ENCODE measurements at places on chromosomes 12 and 14.

- DNase-seq, result no peak
Observed at GRCh38 chr12:39393890-39394289, 49.0 kb downstream of the KIF21A start.

- DNase-seq, result no peak
Observed at GRCh38 chr12:113271853-113272561, 50.7 kb downstream of the TPCN1 start.

GRCh38 chr14:55051165-55051422 lies 353 bp upstream of the MAPK1IP1L start:
- no peak for DNase-seq

GRCh38 chr14:85528897-85529631 lies 880 bp upstream of the FLRT2 start:
- DNase-seq, result no peak

- DNase-seq, result no peak
Observed at GRCh38 chr12:83896416-83896815, 1016.2 kb downstream of the SLC6A15 start.

- DNase-seq, result no peak
Observed at GRCh38 chr12:89873745-89874144, 165.1 kb upstream of the ATP2B1 start.

DNA sequence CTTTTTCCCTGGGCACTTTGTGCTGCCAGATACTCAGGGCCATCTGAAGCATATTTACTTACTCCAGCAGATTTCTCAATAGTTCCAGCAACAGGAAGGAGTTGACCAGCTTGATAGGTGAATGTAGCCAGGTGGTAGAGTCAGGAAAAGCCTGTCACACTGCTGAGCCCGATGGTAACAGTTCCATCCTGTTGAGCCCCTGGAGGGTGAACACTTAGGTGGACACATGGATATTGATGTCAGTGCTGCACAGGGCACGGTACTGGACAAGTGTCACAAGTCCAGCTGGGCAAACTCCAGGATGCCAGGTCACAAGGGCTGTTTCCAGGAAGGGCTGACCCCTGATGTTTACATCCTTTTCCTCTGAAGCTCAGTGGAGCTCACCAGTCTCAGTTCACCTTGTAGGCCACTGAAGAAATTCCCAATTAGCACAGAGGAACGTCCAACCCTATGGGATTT lies 2.3 kb upstream of the SMOC1 start:
- no peak for DNase-seq

DNA sequence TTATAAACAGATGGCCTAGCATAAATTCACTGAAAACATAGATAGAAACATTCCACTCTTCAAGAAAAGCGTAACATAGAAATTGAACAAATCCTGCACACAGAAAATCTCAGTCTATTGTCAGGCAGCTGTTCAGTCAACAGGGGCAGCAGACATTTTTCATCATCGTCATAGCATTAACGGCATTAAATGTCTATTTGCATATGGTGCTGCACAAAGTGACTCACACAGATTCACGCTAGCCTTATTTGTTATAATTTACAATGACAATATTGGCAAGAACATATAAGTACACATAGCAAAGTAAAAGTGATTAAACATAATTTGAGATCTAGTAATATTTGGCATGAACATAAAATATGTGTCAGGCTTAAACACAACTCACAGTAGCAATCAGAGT lies 95.7 kb downstream of the CEP128 start:
- no peak for DNase-seq

DNA sequence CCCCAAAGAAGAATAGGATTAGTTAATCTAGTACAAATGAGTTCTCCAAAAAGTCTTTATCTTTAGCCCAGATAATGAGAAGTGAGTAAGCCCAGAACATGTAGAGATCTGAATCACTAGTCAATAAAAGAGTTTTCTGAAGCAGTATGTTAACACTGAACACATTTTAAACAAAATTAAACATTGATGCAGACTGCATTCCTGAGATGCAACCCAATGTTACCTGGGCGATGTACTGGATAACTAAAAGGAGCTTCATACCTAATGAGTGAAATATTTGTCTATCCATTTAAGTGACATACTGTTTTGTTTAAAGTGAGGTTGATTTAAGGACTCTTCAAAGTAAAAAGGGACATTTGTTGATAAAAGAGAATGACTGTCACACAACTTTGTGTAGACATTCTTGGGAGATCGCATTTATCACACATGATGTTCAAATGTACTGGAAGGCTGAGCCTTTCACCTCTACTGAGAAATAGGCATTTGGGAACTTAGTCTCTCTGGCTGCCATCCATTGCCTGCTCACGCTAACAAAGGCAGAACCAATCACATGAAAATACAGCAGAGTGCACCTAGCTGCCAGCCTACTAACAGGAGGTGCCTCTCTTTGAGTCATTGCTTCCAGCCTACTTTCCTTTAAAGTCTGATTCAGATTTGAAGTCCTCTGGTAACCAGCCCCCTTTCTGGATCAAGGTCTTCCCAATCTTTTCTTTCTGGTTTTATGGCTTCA lies 287.7 kb downstream of the BTG1 start:
- DNase-seq, result no peak

GRCh38 chr14:101849125-101849524 lies 87.6 kb downstream of the PPP2R5C start:
- DNase-seq, result no peak

DNA sequence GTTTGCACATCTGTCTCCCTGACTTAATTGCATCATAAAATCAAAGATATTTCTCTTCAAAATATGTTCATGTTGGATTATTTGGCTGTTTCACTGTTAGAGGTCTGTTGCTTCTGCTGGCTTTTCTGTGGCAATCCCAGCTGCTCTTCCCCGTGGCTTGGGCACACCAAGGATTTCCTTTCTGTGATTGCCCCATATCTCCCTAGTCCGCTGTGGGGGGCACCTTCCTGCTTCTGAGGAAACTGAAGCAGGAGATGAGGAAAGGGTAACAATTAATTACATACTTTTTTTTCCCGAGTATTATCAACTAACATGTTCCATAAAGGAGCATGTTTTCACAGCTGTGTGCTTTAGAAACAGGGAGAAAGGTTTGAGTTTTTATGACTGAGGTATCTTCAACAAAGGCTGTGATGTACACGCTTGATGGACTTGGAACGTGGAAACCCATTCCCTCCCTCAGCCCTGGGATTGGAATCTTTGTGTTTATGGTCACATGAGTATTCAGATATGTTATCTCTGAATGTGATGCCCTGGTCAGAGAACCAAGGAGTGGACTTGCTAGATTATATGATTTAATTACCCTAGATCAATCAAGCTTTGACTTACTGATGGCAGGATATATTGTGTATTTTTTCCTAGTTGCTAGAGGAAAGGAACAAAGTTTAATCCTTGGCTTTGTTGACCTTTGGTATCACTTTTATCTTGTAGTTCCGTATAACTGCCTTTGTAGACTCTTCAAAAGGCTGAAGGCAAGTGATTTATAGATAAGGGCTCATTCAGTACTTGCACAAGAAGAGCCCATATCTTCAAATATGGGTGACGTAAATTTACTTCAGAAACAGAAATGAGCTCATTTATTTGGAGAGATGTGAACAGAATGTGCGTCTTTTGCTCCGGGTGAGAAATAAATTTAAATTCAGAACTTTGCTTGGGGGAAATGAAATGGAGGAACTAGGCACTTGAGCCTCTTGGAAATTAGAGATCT lies 46.7 kb downstream of the BORCS5 start:
- no peak for DNase-seq

- no peak for DNase-seq
Observed at GRCh38 chr14:62076825-62077605, 314.8 kb downstream of the SNAPC1 start.
